ENCODE measurements at places on chromosomes 3 and 15.

DNA sequence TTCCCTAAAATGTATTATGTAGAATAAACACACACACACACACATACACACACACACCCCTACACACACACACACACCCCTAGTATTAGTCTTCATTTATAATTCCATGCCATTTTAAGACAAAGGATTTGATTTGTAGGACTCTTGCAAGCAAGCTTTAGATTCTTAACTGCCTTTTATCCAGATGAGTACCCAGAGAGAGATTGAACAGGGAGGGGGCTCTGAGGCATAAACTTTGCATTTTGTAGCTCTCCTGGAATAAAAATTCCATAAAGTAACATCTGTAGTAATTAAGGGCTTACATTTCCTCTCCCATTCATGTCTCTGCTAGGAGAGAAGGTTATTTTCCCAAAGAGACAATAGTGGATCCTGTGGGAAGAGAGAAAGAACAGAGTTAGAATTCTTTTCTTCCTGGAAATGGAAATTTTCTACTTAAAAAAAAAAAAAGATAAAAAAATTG is 479.4 kb downstream of the RBMS3 start:
- DNase-seq: no peak

DNA sequence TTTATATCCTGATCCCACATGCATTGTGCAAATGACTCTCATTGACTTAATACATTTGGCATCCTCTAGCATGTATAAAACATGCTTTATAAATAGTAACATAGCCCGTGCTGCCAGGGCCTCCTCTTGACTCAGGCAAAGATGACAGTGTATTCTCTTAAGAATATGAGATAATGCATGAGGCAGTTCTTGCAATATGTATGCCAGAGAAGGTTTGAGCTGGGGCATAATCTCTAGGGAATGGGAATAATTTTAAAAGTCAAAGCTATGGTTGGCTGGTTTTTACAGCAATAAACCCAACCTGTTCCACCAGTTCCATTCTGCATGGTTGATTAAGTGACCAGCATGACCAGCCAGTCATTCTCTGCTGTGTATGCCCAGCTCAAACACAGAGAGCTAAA is 179.0 kb upstream of the PFN2 start:
- DNase-seq: no peak

DNA sequence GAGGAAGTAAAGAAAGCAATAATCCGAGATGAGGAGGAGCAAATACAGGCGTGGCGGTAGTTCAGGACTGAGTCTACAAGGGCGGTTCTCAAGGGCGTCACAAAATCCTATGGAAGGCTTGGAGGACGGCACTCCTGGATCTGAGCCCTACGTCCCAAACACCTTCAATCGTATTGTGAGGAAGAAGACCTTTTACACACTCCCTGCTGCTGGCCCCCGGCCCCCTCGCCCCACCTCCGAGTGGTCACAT is 747 bp downstream of the PLD1 start:
- DNase-seq: no peak

DNA sequence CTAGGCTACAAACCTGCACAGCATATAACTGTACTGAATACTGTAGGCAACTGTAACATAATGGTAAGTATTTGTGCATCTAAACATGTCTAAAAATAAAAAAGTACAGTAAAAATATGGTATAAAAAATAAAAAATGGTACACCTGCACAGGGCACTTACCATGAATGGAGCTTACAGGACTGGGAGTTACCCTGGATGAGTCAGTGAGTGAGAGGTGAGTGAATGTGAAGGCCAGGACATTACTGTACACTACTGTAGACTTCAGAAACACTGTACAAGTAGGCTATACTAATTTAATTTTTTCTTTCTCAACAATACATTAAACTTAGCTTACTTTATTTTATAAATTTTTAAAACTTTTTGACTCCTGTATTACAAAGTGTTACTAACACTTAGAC is 265.3 kb downstream of the KLF13 start:
- DNase-seq: no peak

DNA sequence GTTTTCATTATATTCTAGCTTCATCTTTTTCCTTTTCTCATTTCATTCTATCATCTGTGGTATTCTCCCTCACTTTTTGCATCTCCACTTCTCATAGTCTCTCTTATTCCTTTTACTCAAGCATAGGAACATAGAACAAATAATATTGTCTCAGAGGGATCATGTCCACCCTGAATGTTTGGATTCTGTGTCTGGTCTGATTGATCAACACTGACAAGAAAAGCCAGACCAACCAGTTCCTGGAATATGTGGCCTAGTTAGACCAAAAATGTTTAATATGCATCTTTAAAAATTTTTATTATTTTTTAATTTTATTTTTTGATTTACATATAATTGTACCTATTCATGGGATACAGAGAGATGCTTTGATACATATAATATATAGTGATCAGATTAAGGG is 212.0 kb upstream of the ALCAM start:
- DNase-seq: no peak

DNA sequence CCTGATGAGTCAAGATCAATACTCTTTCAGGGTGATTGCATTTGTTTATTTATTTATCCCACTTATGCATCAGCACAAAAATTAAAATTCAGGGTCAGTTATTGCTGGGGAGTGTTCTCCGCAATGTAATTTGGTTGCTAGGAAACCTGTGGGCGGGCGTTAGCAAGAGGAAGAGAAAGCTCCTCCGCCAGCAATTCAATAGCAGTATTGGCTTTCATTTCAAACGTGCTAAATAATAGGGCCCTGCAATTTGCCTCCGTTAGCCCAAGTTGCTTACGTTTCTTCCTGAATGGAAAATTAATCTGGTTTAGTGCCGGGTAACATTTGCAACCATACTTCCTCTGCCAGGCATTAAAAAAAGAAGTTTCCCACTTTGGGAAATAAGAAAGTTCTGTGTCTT is 35.5 kb upstream of the PLCL2 start:
- peak; percentile 6 for DNase-seq

DNA sequence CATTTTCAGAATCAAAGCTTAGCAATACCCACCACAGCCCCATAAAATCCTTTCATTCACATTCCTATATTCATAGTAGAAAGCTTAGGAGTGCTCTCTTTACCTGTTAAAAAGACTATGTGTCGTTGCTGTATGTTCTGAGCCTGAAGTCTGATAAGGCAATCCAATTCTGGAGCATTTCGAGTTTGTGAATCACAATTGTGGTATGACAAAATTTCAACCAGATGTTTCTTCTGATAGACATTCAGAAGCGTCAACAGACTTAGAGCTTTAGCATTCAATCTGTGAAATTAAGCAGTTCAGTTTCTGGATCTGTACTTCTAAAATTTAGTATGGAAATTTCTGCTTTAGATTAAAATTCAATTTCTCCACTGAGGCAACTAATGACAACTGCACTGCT is 58.3 kb downstream of the TASOR start:
- DNase-seq: no peak

DNA sequence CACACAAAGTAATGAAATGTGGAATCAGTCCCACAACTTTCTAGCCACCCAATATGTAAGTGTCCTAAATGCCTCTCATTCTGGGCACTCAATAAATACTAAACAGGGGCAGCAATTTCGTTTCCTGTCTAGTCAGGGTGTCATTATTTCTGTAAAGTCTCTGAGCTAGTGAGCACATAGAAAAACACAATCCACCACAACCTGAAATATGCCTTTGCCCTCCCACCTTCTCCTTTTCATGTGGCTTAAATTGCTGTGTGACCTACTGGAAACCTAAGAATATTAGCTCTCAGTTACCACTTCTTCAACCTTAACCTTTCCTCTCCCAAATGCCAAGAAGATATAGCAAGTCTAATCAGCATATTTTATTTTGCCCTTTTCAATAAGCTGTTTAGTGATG is 456.3 kb upstream of the KCNMB2 start:
- no peak for DNase-seq

- DNase-seq: no peak
These were observed 302.5 kb upstream of the GADL1 start for GRCh38 chr3:31196881-31197364.

- DNase-seq: no peak
These were observed 20.6 kb downstream of the SLC6A11 start for GRCh38 chr3:10836676-10837075.

DNA sequence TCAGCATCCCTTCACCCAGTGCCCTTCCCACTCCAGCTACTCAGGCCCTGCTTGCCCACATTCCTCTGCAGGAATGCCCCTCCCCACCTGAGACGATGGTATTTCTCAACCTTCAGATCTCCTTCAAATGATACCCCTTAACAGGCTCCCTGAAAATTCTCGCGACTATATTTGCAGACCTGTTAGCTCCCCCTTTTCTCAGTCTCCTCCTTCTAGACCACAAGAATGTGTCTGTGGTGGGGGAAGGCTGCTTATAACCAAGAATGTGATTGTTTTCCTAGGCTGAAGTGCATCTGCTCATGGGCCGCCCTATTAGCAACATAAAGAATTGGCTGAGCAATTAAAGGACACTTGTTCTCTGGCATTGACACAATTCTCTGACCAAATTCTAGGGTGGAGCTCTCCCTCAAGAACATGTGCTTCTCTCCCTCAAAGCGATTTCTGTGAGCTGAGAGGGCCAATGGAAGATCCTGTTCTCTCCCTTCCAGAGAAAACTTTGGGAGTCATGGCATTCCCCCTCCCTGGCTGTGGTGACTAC is 19.1 kb upstream of the LIMD1 start:
- no peak for DNase-seq

DNA sequence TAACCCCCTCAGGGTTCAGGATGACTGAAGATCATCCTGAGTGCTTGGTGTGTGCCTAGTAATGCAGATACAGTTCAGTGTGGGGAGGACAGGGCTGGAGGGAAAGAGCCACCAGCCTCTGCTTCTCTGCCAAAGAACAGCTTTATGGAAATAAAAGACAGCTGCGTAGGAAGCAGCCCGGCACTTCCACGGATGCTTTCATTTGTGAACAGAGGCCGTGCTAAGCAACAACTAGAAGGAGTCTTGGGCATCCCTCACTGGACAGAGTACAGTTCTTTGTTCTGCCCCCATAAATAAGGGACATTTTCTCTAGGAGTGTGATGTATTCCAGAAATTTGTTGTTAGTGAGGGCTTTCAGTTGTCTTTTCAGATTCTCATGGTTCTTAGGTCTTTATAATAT is 194.8 kb upstream of the RGMA start:
- no peak for DNase-seq

DNA sequence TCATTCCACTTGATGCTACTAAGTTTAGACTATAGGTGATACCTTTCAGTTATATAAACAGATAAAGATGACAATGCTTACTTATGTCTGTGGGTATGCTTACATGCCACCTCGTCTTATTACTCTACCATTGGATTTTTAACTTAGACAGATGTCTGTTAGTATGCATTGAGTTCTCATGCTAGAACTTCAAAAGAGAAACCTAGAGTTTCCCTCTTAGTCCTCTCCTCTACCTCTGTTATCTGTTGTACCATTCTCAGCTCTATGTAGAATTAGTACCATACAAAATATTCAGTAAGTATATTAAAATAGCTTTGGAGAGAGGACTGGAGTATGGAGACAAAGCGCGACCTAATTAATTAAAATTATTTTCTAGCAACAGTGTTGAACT is 111.3 kb downstream of the BBX start:
- DNase-seq: no peak

DNA sequence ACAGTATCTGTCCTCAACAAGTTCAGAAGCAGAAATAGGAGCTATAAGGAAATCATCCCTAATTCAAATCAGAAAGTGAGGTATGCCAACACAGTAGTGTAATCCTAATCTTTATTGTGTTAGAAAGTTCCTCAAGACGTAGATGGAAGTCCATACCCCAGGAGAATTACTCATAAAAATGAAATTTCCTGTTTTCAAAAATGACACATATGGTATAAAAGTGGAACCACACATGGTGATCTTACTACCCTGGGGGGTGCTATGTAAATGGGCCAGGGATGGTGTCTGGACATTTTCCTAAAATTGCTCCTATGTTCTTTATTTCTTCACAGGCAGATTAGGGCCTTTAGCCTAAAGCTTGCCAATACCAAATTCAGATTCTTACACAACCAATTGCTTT is 204.1 kb downstream of the ARRDC4 start:
- no peak for DNase-seq

- no peak for DNase-seq
These were observed 7.3 kb downstream of the ESYT3 start for GRCh38 chr3:138441742-138442141.

GRCh38 chr3:183313764-183314163 is 60.7 kb downstream of the B3GNT5 start:
- DNase-seq: no peak

DNA sequence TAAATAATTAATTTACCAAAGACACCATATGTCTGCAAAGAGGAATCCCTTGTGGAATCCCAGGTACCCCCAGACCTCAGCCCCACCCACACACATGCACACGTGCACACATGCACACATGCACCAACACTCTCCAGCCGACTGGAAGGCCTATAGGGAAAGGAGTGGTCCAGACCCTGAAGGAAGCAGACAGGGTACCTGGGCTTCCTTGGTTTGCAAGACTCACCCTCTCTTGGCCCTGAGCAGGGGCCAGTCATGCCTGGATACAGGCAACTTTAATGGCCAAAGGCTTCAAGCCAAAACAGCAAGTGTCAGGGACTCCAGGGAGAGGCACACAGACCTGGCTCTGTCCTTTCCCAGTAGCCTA is 8.9 kb upstream of the HAPLN3 start:
- DNase-seq: no peak

- DNase-seq: no peak
These were observed 47.8 kb upstream of the CHST2 start for GRCh38 chr3:143071776-143072175.

GRCh38 chr3:100023150-100023549 is 91.2 kb downstream of the FILIP1L start:
- DNase-seq: no peak

GRCh38 chr15:31788104-31788503 is 242.2 kb upstream of the CHRNA7 start:
- DNase-seq: no peak

DNA sequence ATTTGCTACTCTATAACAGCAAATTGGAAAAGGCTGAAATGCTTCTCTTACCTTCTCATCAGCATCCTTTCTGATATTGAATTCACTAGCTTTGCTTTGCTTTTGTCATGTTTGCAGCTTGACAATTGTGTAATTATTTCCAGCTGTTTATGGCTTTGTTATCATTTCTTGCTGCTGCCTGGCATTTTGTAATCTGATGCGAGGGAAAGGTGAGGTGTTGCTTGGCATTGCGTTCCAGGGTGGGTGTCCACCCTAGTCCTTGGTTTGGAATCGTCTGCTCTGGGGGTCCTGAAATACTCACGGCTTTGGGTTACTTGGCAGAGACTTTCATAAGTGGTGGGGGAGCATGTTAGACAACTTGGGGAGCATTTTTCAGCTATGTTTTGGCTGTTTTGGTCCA is 2.9 kb downstream of the CACNA2D3 start:
- no peak for DNase-seq

DNA sequence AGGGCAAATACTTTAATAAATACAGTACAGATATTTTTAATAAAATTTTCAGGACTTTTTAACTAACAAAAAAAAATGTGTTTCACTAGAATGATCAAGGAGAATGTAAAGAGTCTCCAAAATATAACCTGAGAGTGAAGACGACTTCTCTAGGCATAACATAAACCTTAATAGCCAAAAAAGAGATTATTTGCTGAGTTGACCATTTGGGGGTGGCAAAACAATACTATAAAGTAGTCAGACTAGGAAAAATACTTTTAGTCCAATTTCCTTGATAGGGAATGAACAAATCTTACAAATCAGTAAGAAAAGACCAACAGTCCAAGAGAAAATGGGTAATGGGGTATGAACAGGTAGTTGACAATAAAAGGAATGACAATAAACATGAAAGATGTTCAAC is 29.4 kb upstream of the GATM start:
- DNase-seq: no peak

GRCh38 chr15:50068016-50068415 is 51.0 kb downstream of the ATP8B4 start:
- no peak for DNase-seq

- DNase-seq: no peak
These were observed 102.4 kb upstream of the LRIG1 start for GRCh38 chr3:66603151-66603611.

All from esophagus squamous epithelium (tissue), 5 donors.